ENCODE measurements at places on chromosomes 11 and 22. TPM values are rescaled to one million over a fixed set of nuclear protein-coding genes. Genes with fewer than 3 reads are reported as not detected.

DNA sequence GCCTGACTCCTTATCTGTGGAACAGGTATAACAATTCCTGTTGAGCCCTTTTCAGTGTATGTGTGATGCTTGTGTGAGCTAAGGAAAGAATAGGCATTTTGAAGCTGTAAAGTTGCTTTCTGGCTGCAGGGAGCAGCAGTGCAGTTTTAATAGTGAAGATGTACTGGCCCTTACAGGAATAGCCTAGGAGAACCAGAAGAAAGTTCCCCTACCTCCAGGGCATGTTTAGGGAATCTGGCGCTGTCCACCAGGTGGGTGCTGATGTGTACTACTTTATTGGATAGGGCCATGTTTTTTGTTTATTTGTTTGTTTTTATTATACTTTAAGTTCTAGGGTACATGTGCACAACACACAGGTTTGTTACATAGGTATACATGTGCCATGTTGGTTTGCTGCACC, 11.5 kb downstream of the BMAL1 start:
- no peak for DNase-seq

GRCh38 chr22:41538583-41538982, 5.7 kb downstream of the POLR3H start:
- no peak for DNase-seq

DNA sequence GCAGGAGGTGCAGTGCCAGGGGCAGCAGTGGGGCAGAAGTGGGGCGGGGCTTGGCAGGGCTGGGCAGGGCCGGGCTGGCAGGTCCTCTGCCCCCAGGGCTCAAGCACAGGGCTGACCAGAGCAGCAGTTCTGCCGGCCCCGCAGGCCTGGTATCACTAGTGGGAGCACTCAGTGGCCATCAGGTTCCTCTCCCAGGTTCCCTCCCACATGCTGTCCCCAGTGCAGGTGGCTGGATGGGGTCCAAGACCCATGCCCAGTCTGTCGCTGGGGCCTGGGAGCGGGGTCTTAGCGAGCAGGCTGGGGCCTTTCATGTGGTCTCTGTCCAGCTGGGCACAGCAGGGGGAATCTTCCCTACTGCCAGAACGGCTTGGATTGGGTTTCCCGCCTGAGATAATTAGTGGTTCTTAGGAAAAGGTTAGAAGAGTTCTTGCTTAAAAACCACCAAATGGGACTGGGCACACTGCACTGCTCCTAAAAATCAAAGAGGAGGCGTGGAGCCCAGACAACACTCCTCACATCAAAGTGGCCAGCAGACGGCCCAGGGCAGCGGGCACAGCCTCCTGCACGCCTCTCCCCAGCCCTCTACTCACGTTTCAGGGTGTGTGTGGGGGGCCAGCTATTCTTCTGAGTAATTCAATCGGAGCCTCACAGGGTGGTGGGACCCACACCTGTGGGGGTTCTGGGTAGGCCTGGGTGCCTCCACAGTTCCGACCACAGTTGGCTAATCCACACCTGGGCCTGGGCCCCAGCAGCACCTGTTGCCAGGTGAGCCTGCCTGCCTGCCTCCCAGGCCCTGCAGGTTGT, 45.6 kb downstream of the TPCN2 start:
- no peak for DNase-seq

NDUFS3 gene
- 46.0 TPM for total RNA-seq

DNA sequence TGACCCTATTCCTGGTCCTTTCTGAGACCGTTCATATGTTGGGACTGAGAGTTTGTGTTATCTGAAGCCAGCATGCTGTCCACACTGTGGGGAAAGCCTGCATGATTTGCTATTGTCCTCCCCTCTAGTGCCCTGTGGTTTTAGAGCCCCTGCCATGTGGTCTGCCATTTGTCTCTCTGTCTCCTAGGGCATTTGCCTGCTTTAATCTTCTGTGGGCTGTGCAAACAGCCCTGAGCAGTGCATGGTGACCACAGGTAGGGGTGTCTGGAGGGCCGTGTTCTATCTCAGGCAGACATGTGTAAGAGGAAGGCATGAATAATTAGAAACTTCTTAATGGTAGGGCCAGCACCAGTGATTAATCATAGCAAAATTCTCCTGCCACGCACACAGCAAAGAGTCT, 23.0 kb downstream of the AMPD3 start:
- DNase-seq, result no peak

GRCh38 chr11:122723576-122723975, 68.1 kb downstream of the UBASH3B start:
- no peak for DNase-seq

DNA sequence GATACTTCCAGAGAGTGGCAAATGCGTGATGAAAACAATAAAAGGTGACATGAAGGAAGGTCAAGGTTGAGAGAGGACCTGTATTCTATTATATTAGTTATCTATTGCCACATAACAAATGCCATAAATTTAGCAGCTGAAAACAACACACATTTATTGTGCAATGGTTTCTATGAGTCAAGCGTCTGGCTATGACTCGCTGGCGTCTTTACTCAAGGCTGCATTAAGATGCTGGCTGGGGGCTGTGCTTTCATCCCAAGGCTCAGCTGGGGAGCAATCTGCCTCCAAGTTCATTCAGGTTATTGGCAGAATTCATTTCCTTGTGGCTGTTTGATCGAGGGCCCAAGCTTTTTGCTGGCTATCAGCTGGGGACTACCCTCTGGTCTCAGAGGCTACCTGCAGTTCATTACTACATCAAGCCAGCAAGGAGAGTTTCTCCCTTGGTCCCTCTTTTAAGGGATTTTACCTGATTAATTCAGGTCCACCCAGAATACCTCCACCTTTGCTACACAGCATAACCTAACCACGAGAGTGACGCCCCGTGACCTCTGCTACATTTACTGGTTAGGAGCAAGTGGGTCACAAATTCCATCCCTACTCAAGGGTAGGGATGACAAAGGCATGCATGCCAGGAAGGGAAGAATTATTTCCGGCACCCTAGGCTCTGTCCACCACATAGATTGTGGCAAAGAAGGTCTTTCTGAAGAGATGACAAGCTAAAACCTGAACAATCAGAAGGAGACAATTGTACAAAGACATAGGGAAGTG, 549.1 kb downstream of the MN1 start:
- no peak for DNase-seq

DNA sequence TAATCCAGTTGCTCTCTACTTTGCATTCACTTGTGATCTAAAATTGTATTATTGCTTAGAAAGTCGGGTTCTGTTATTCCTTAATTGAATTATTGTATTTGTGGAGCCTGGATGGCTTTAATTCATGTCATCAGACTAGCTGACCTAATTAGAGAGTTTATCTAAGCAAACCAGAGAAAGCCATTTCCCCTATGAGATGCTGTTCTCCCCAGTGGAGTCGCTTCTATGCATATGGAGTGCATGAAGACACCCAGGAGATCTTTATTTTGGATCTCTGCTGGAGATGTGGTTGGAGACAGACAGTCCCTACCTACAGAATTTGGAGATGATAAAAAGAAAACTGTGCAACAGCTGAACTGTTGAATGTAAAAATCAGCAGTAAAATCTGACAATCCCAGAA, 45.2 kb upstream of the MYO18B start:
- DNase-seq, result no peak

DNA sequence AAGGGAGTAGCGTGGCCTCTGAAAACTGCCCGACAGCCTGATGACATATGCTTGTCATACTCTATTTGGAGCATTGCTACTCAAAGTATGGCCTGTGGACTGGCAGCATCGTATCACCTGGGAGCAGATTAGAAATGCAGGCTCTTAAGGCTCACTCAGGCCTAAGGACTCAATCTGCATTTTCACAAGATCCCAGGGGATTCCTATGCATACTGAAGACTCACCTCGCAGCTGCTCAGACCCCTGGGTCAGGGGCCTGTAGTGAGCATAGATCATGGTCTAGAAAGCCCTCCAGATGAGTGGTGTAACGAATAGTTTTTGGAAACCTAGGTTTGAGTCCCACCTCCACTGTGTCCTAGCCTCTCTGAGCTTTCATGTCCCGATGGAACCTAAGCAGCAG, 126.3 kb downstream of the FEZ1 start:
- no peak for DNase-seq

GRCh38 chr11:112606656-112607055, 346.0 kb upstream of the PLET1 start:
- DNase-seq, result no peak

POTEH gene
- total RNA-seq, result not detected

GRCh38 chr11:12540913-12541582, 133.2 kb upstream of the TEAD1 start:
- no peak for DNase-seq

GGTLC2 gene
- not detected for total RNA-seq

USP35 gene
- total RNA-seq, result 11.5 TPM

GRCh38 chr11:20036626-20037335, 123.5 kb downstream of the DBX1 start:
- DNase-seq, result no peak

DNA sequence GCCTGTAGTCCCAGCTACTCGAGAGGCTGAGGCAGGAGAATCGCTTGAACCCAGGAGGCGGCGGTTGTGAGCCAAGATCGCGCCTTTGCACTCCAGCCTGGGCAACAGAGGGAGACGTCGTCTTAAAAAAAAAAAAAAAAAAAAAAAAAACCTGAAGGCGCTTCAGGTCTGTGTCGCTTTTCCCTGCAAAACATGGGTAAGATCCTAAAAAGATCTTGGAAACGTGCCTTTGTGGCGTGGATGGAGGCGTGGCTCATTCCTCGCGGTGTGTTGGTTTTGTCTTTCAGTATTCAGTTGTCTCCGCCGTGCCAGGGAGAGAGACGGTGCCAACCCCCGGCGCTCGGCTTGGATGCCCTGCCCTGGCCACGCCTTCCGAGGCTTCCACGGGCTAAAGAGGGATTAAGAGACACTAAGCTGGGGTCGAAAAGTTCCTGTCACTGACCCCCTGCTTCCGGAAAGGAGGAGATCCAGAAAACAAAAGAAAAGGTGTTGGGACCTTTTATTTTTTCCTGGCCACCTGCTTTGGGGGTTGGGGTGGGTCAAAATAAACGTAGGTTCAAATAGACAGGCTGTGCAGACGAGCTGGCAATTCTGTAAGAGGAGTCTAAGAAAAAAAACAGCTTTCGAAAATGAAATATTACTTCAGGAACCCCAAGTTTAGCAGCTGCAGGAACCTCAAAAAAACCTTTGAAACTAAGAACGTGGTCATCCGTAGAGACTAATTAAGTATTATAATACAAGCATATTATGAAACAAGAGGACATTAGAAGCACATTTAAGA, 1.1 kb upstream of the SLC35F2 start:
- DNase-seq, result peak; percentile 62

All from sciatic nerve (tissue), 2 donors.